ENCODE measurements at places on chromosomes 4 and X. TPM values are rescaled to one million over a fixed set of nuclear protein-coding genes. Genes with fewer than 3 reads are reported as not detected.

TSPAN6 gene
- total RNA-seq, result 42.8 TPM

GK gene
- 2.4 TPM for total RNA-seq

TMEM35A gene
- not detected for total RNA-seq

DCAF12L2 gene
- total RNA-seq, result 0.05 TPM

KDR gene
- 0.10 TPM for total RNA-seq

CTAG1A gene
- total RNA-seq, result not detected

MAGEE2 gene
- not detected for total RNA-seq
